ENCODE measurements at places on chromosomes 1 and 21.

- DNase-seq = no peak
Observed at GRCh38 chr1:178541379-178541778, 28.5 kb downstream of the TEX35 start.

DNA sequence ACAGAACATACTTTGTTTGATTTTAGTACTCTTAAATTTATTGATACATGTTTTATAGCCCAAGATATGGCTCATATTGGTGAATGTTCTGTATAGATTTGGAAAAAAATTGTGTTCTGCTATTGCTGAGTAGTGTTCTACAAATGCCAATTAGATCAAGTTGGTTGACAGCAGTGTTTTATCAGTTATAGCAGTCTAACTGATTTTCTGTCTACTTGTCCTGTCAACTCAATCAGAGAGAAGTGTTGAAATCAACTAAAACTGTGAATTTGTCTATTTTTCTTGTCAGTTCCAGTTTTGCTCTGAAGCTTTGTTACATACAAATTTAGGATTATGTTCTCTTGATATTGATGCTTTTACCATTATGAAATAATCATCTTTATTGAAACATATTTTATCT, 14.7 kb upstream of the MT1HL1 start:
- no peak for DNase-seq

- DNase-seq = peak; percentile 93
Observed at GRCh38 chr21:46295996-46296752, 10.0 kb downstream of the YBEY start.

DNA sequence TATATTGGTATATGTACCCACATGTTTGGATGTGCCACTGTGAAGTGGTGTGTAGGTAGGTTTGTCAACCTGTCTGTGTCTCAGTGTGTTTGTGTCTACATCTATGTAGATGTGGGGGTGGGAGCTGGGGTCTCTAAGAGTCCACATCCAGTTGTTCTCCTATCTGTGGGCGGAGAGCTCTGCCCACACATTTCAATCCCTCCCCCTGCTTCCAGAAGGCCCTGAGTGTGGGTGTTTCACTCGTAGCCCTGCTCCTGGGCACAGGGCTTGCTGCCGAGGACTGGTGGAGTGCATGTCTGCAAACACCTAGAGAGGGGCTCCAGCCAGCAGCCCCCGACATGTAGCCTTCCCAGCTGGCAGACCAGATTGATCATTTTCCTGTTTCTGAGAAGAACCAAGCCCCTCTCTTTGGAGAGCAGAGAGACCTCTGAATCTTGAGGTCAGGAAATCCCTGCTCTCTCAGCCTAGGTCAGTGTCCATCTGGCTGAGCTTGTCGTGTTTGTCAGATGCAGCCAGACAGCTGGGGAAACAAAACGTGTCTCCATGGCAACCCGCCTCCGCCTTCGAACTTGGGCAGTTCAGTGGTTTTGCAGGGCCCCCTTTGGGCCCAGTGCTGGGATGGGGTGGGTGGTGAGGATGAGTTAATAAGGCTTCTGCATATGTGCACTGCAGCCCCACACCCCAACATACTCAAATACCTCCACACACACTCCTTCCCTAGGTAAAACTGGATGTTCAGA, 31.2 kb upstream of the SYNC start:
- peak; percentile 59 for DNase-seq

DNA sequence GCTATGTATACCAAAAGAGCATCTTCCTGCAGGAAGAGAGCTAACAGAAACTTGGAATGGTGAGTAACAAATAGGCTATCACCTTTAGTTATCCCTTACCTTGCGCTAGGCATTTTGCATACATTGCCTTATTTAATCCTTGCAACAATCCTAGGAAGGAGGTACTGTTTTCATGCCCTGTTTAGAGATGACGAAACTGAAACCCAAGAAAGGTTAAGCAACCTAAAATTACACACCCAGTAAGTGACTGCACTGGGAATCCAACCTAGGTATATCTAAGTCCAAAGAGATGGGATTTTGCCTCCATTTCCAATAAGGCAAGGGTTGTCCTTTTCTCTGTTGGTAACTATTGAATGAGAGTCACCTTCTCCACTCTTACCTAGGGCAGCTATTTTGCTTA, 144.5 kb downstream of the TM2D1 start:
- no peak for DNase-seq

DNA sequence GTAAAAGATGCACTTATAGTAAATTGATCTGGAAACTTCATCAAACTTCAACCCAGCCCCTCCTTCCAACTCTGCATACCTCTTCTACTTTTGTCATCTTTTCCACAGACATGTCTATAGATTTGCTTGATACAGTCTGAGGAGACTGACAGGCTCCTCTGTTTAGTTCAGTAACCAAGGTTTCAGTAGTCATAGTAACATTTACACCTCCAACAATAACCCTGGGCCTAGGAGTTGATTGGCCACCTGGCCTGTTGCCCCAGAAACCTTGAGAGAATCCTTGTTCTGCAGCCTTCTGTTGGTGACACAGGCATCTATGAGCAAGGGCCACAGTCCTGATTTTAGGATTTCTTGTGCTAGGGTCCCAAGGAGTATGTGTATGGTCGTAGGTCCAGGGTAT, at the start of gene CFAP141:
CFAP141 (minus strand) TSS at position 138 of the 400 bp plus-strand sequence; CDS start at position 112, 26 bp downstream.
- DNase-seq = peak; percentile 36

GRCh38 chr21:16177532-16177931, 447.8 kb downstream of the USP25 start:
- DNase-seq = no peak

GRCh38 chr1:213982289-213982671, 5.5 kb upstream of the PROX1 start:
- no peak for DNase-seq

GRCh38 chr1:234276151-234276788, 97.0 kb upstream of the COA6 start:
- DNase-seq = no peak

- DNase-seq = no peak
Observed at GRCh38 chr1:154422521-154422920, 17.4 kb downstream of the IL6R start.

DNA sequence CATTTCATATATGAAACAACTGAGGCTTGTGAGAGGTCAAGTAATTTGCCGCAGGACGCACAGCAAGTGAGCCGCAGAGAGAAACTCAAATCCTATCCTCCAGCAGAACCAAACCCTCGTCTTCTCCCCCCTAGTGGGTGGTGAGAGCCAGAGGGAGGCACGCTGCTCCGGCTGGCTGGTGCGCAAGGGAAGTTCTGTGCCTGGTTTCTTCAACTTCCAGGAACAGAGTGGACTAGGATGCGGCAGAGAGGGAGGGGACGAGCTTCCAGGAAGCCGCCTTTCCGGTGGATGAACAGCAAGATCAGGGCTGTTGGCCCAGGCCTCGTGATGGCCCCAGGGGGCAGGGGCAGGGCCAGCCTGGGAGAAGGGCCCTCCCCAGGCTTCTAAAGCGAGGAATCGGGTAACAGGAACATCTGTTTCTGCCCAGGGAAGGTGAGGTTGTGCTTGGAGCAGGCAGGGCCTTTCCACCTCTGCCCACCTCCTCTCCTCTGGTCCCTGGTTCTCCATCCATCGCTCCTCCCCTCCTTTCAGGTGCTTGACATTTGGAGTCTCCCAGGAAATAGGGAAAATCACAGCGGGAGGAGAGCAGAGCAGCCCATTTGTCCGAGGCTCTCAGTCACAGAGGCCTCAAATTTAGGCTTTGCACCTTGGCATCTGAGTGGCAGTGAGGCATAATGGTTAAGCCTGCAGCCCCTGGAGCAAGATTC, 16.8 kb upstream of the PDIK1L start:
- DNase-seq = no peak

DNA sequence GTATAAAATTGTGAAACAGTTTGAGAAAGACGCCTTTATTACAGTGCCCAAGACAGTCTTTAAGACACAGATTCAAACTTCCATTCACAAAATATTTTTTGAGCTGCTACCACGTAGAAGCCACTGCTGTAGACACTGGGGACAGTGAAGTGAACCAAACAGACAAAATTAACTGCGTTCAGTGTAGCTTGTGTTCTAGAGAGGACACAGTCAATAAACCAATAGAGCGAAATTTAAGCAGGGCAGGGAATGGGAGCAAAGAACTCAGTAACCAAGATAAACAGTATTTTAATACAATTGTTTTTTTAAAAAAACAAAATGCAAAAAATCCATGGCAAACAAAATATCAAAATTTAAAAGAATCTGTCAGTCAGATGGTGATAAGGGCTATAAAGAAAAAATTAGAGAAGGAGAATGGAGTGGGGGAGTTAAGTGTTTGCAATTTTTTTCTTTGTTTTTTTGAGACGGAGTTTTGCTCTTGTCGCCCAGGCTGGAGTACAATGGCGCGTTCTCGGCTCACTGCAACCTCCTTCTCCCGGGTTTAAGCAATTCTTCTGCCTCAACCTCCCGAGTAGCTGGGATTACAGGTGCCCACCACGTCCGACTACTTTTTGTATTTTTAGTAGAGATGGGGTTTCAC, 719 bp upstream of the PARS2 start:
- DNase-seq = no peak

DNA sequence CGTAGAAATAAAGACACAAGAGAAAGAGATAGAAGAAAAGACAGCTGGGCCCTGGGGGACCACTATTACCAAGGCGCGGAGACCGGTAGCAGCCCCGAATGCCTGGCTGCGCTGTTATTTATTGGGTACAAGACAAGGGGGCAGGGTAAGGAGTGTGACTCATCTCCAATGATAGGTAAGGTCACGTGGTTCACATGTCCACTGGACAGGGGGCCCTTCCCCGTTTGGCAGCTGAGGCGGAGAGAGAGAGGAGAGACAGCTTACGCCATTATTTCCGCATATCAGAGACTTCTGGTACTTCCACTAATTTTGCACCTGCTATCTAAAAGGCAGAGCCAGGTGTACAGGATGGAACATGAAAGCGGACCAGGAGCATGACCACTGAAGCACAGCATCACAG, 4.1 kb upstream of the TPRG1L start:
- no peak for DNase-seq

- DNase-seq = no peak
Observed at GRCh38 chr21:43809346-43809799, 20.0 kb downstream of the RRP1 start.

DNA sequence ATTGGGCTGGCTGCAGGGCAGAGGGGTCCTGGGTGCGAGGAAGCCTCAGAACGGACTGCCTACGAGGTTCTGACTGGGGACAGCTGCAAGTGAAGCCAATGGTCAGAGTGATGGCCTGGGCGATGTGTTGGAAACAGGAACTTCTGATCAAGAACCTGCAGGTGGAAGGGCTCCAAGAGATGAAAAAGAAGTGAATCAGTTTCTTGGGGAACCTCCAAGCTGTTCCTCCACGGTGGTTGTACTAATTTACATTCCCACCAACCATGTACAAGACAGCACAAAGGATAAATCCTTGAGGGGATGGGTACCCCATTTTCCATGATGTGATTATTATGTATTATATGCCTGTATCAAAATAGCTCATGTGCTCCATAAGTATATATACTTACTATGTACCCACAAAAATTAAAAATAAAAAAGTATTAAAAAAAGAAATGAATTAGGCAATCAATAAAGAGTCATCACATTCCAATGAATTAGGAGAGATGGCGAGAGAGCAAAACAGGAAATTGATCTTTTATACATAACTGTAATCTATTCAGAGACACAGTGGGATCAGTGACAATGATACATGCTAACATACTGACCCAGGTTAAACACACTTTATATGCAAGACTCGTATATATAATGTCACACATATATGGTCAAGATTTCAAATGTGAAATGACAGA, 58.1 kb downstream of the PTPN14 start:
- DNase-seq = no peak

DNA sequence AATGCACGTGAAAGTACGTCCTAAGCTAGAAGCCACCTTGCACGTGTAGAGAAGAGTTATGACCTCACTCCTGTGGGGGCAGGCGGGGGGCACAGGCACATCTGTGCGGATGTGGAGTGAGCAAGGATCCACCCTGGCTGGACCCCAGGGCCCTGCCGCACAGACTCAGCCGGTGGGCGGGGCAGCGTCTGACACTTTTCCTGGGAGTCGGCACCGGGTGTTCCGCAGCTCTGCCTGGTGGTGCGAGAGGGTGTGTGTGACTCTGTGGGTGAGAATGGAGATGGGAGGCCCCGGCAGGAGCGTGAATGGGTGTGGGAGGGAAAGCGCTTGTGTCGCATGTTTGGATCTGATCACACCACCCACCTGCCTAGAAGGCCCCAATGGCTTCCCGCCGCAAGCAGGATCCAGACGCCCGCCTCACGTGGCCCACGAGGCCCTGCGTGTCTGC, 29.5 kb downstream of the RAP1GAP start:
- no peak for DNase-seq

DNA sequence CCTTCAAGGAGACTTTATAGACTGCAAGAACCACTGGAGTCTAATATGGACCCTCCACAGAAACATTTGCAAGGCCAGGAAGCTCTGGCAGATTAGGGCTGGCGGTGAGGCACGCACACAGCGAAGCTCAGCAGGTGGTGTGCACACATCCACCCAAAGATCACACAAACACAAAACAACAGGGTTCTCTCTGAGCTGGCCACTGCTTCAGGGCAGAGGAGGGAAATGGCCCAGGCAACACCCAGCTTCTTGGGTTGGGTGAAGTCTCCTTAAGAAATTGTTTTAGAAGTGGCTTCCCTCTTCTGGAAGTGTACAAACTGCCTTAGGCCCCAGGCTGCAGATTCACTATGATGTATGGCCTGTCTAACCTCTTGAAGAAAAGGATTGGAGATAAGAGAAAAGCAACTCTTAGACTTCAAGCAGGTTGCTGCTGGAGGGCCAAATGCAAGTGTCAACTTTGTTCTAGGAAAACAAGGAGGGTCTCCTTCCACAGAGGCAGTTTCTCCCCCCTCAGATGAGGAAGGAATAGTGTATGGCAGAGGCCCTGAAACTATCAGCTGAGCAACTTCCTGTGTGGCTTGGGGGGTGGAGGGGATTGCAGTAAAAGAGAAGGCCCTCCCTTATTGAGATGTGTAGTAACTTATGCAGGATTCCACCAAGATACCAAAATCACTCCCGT, 2.0 kb downstream of the RCSD1 start:
- no peak for DNase-seq
